ENCODE measurements at places on chromosomes 2 and 18.

DNA sequence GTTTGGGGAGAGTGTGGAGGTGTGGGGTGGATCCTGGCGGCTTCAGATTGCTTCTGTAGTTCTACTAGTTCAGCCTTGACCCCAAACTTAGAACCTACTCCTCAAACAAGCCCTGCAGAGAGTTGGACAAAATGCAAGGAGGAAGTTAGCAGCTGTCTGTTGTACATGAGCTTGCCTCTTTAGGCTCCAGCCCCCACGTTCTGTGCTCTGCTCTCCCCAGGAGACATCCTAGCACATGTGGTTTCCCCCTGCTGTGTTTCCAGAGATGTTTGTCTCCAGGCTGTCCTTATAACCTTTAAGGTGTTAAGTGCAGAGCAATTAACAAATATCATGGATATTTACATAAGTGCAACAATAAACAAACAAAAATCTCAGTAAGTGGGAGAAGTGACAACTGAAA, 111.1 kb downstream of the ACOXL start:
- H3K27ac ChIP-seq, result no peak overlapping the region
- H3K4me3 ChIP-seq, result no peak overlapping the region
- H3K4me1 ChIP-seq, result no peaks in the 10 kb centered on the region
- peaks cover 3% of the 10 kb centered on the region for H3K27me3 ChIP-seq

GRCh38 chr18:28045880-28046279, 131.1 kb downstream of the CDH2 start:
- ATAC-seq, result no peak
- H3K27ac ChIP-seq, result no peak overlapping the region
- H3K4me3 ChIP-seq, result no peak overlapping the region
- no peaks in the 10 kb centered on the region for H3K4me1 ChIP-seq
- no peaks in the 10 kb centered on the region for H3K36me3 ChIP-seq

DNA sequence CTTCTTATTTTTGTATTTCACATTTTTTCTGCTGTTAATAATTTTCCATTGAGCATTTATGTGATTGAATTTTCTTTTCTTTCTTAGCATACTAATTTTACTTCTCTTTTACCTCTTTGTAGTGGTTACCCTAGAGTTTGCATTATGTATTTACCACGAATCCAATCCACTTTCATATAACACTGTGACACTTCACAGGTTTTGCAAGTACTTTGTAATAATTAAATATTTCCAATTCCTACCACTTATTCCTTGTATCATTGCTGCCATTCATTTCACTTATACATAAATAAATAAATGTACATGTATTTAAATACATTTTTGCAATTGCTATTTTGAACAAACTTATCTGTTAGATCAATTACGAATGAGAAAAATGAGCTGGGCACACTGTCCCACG, 110.8 kb downstream of the TGIF1 start:
- H3K27me3 ChIP-seq, result no peaks in the 10 kb centered on the region
- ATAC-seq, result no peak
- no peak overlapping the region for H3K4me3 ChIP-seq
- no peak overlapping the region for H3K27ac ChIP-seq

- H3K36me3 ChIP-seq, result no peaks in the 10 kb centered on the region
- no peaks in the 10 kb centered on the region for H3K27me3 ChIP-seq
- peaks cover 6% of the 10 kb centered on the region for H3K4me1 ChIP-seq
Measured at GRCh38 chr2:238149841-238150572, 8.8 kb upstream of the ERFE start.

DNA sequence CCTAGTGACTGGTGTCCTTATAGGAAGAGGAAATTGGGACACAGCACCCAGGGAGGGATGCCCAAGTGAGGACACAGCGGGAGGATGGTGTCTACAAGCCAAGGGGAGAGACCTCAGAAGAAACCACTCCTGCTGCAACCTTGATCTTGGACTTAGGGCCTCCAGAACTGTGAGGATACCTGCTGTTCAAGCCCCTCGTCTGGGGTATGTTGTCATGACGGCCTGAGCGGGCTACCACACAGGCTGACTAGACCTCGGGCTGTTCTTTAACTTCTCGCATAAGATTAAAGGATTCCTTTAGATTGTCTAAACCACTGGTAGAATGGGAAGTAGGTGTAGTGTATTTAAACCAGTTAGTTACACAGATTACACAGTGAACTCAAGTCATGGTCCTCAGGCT, 138.3 kb downstream of the ASB1 start:
- H3K27ac ChIP-seq, result no peak overlapping the region
- no peaks in the 10 kb centered on the region for H3K27me3 ChIP-seq
- H3K4me3 ChIP-seq, result no peak overlapping the region
- no peak for ATAC-seq
- H3K36me3 ChIP-seq, result no peaks in the 10 kb centered on the region

DNA sequence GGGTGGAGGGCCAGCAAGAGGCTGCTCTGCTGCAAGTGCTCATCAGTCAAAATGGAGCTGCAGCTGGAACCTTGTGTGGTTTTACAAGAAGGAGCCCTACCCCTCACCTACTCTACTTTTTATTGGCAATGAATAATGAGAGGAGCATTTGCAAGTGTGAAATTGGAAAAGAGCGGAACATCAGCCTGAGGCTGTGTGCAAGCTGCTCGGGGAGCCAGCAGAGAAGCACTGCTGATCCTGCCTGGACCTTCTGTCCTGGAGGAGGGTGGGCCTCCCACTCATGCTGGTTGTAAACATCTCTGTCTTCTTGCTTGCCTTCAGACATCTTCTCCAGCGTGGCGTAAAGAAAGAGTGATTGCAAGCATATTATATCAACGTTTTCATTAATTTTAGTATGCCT, 256.2 kb downstream of the DLGAP1 start:
- H3K4me3 ChIP-seq, result no peak overlapping the region
- H3K27ac ChIP-seq, result no peak overlapping the region
- no peaks in the 10 kb centered on the region for H3K36me3 ChIP-seq
- no peaks in the 10 kb centered on the region for H3K4me1 ChIP-seq

DNA sequence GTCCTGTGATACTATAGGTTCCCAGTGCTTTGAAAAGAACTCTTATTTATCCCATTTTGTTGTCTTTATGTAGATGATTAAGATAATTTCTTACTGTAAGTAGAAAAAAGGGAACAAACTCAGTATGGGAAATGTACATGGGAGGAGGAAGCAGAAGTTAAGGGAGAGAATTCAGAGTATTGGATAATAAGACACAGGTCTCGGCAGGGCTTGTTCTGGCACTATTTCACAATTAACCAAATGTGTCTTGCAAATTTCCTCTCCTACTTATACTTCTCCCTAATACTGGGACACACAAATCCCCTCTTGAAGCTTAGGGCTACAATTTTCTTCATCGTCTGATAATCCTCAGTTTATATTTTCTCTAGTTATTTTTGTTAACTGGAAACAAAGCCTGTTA, 744.0 kb downstream of the ADCYAP1 start:
- ATAC-seq, result no peak
- no peak overlapping the region for H3K27ac ChIP-seq
- H3K27me3 ChIP-seq, result no peaks in the 10 kb centered on the region
- H3K4me1 ChIP-seq, result no peaks in the 10 kb centered on the region
- no peak overlapping the region for H3K4me3 ChIP-seq

- H3K4me1 ChIP-seq, result no peaks in the 10 kb centered on the region
- H3K27ac ChIP-seq, result no peak overlapping the region
- no peaks in the 10 kb centered on the region for H3K27me3 ChIP-seq
- no peaks in the 10 kb centered on the region for H3K36me3 ChIP-seq
Measured at GRCh38 chr2:75079575-75079974, 119.7 kb downstream of the TACR1 start.

DNA sequence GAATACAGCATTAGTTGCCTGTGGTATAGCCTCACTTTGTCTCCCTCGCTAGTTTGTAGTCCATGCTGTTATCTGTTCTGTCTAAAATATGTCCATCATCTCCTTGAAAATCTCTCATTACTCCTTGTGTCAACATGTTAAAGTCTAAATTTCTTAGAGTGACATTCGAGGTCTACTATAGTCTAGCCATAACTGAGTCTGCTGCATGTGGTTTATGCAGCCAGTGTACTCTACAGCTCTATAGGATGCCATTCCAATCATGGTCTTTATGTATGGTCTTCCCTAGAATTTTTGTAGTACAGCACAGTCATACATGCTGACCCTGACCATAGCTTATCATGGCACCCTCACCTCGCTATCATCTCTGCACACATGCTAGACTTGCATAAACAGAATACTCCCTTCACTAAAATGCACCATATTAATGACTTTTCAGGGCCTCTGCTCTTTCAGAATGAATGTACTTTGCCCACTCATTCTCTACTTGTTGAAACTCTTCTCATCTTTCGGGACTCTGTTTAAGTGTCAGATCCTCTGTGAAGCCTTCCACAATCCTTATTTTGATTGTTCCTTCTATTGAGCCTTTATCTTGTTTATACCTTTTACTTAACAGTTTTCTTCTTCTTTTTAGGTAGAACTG, 12.8 kb downstream of the TANK start:
- H3K4me3 ChIP-seq, result no peak overlapping the region
- H3K36me3 ChIP-seq, result peaks cover 7% of the 10 kb centered on the region
- H3K4me1 ChIP-seq, result peaks cover 9% of the 10 kb centered on the region

GRCh38 chr18:3541549-3542386, 91.8 kb downstream of the TGIF1 start:
- H3K27me3 ChIP-seq, result no peaks in the 10 kb centered on the region
- no peak for ATAC-seq
- no peak overlapping the region for H3K4me3 ChIP-seq
- no peak overlapping the region for H3K27ac ChIP-seq
- no peaks in the 10 kb centered on the region for H3K4me1 ChIP-seq

DNA sequence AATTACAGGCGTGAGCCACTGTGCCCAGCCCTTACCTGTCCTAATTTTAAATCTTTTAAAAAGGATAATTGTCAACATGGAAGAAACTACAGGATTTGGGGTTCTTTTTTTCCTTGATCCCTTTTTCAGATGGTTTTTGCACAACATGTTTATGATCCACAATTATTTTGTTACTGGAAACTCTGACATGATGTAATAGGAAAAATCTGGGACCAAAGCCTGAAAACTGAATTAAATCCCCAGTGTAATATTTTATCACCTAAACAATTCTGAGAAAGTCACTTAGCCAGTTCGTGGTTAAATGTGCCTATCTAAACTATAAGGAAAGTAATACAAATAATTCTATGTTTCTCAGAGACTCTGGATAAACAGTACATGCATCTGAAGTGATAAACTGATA, 1649.7 kb downstream of the LRP1B start:
- H3K4me1 ChIP-seq, result no peaks in the 10 kb centered on the region
- H3K36me3 ChIP-seq, result no peaks in the 10 kb centered on the region
- H3K4me3 ChIP-seq, result no peak overlapping the region
- H3K27me3 ChIP-seq, result no peaks in the 10 kb centered on the region
- H3K27ac ChIP-seq, result no peak overlapping the region

DNA sequence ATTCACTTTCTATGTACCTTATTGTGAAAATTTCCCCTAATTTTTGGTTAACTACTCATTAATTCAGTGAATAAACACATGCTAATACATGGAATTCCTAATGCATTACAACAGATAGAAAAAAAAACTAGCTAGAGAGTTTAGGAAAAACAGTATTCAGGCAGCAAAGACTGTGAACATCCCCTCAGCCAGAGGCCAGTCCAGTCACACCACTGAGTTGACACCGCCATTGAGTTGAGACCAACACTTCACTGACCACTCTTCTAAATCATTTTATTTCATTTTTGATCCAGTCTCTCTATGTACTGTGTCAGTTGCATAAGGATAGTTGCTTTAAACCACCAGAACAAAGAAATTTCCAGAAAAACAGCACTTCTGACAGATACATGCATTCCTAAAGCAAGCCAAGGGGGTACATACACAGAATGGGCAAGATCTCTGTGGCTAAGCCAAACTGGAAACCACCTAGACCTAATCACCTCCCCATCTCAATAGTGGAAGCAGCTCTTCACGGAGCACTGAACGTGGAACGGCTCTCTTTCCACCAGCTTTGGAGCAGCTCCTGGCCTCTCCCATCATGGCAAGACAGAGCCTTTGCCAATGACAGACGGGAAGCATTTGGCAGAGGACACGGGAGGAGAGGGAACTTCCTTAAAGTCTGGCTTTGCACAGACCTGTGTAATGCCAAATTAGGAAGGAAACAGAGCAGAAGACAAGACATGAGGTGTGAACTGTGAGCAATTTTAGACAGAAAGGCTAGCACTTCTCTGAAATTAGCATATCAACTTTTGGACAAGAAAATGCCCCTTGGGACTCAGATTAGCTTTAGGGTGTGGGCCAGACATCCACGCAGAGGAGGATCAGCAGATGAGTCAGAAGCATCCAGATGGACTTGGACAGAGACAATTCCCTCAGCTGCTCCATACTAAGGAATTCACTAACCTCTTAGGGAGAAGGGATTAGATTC, 36.4 kb downstream of the CACNB4 start:
- H3K4me1 ChIP-seq, result no peaks in the 10 kb centered on the region
- H3K27me3 ChIP-seq, result no peaks in the 10 kb centered on the region
- H3K4me3 ChIP-seq, result no peak overlapping the region
- peak; percentile 95 for ATAC-seq
- H3K27ac ChIP-seq, result peak overlapping the region; percentile 59

- no peak for ATAC-seq
- H3K36me3 ChIP-seq, result no peaks in the 10 kb centered on the region
- peak overlapping the region; percentile 73 for H3K27ac ChIP-seq
- H3K27me3 ChIP-seq, result no peaks in the 10 kb centered on the region
- no peak overlapping the region for H3K4me3 ChIP-seq
Measured at GRCh38 chr2:1717113-1717512, 27.2 kb downstream of the PXDN start.

GRCh38 chr2:122191331-122191730, 435.9 kb downstream of the TSN start:
- ATAC-seq, result no peak
- H3K4me1 ChIP-seq, result no peaks in the 10 kb centered on the region
- H3K36me3 ChIP-seq, result no peaks in the 10 kb centered on the region
- H3K4me3 ChIP-seq, result no peak overlapping the region

DNA sequence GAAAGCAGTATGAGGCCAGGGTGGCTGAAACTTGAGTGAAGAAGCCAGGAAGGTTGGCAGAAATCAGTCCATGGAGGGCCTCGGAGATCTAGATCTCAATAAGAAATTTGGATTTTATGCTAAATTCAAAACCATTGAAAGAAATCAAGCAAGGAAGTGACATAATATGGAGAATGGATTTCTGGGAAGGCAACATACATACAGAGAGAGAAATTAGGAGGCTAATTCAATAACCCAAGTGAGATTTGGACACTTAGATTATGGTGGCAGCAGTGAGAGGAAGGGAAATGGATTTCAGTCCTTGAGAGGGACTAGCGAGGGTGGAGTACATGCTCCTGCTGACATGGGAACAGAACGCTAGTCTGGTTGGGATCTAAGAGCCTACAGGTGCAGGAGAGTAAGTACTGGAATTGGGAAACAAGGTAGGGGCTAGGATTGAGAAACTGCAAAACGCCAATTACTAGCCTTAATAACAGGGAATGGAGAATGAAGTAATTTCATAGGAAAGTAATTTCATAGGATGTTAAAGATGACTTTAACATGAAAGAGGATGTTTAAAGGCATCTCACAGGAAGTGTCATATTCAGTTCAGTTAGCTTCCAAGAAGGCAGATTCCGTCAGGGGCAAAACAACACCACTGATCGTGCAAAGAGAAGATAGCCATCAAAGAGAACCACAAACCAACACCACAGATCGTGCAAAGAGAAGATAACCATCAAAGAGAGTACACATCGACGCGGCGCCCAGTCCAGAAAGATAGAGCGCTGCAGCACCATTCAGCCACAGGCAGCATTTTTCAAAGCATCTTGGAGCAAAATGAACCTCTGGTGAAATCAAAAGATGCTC, 27.2 kb downstream of the CDKL4 start:
- no peaks in the 10 kb centered on the region for H3K36me3 ChIP-seq
- no peaks in the 10 kb centered on the region for H3K27me3 ChIP-seq
- no peak overlapping the region for H3K27ac ChIP-seq
- H3K4me1 ChIP-seq, result no peaks in the 10 kb centered on the region
- ATAC-seq, result no peak
